Stimulated activated CD8-positive, alpha-beta memory T cell treated with anti-CD3 and anti-CD28 coated beads, Interleukin-15, amount 100 ng/mL, for 24 hours (primary cell): ENCODE measurements at places on chromosomes 2 and 18.

- no peak for DNase-seq
Observed at GRCh38 chr18:36128907-36129299, 237 bp downstream of the SLC39A6 start.

- DNase-seq = no peak
Observed at GRCh38 chr2:44137872-44138551, 30.7 kb upstream of the PPM1B start.

DNA sequence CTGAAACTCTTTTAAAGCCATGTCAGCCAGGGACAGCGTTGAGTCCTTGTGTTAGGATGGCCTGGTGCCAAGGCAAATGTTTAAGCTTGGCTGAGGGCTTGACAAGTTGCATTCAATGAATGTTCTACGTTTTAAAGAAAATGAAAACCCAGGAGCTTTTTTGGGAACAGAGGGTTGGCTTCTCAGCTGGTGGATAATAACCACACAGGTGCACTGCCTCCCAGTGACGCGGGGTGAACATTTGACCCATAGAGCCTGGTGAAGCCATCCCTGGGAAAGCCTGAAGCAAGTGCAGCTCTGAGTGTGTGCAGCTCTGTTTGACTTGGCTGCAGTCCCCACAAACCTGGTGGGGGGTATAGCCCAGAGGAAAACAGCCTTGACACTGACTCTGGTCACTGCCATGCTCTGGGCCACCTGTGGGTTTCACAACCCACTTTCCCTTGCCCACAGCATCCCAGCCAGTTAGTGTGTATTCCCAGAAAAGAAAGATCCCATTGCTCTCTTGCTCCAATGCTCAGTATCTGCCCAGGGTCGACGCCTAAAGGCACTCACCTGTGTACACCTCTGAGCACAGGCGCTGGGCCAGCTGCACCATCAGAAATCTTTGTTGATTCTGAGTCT is 874.9 kb downstream of the RNF144A start:
- no peak for DNase-seq

- DNase-seq = no peak
Observed at GRCh38 chr2:73359915-73360697, 25.5 kb upstream of the ALMS1 start.

DNA sequence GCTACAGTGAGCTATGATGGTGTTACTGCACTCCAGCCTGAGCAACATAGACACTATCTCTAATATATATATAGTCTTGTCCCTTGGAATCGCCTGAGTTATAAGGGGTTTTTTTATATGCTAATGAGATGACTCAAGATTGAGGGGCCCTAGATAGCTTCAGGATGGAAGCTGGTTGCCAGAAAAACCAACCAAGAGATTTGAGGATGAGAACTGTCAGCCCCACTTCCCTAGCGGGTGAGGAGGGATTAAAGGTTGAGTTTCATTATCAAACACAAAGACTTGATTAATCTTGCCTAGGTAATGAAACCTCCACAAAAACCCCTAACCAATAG is 12.6 kb upstream of the GALM start:
- no peak for DNase-seq

GRCh38 chr2:37627710-37628109 is 43.7 kb downstream of the CDC42EP3 start:
- no peak for DNase-seq

DNA sequence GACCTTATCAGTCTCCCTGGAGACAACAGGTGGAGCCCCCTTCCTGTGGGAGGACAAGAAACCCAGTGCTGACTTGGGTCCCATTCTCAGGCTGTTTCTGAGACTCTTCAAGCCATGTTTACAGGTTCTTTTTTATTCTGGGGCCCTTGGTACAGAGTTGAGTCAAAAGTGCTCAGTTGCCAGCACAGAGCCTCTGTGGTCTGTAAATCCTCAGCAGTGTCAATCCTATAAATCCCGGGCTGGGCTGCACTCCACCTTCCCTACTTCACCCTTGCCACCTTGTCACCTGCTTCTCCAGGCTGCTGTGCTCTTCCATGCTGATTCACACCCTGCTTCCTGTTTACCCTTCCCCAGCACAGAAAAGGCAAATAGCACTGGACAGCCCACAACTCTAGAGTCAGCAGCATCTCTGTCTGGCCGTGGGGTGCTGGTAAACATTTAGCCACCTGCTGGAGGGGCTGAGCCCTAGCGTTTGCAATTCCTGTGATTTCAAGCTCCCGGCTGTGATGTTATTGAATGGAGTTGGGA is 74.7 kb downstream of the TNFRSF11A start:
- DNase-seq = no peak

- DNase-seq = no peak
Observed at GRCh38 chr2:61135510-61135909, 26.5 kb upstream of the C2orf74 start.

DNA sequence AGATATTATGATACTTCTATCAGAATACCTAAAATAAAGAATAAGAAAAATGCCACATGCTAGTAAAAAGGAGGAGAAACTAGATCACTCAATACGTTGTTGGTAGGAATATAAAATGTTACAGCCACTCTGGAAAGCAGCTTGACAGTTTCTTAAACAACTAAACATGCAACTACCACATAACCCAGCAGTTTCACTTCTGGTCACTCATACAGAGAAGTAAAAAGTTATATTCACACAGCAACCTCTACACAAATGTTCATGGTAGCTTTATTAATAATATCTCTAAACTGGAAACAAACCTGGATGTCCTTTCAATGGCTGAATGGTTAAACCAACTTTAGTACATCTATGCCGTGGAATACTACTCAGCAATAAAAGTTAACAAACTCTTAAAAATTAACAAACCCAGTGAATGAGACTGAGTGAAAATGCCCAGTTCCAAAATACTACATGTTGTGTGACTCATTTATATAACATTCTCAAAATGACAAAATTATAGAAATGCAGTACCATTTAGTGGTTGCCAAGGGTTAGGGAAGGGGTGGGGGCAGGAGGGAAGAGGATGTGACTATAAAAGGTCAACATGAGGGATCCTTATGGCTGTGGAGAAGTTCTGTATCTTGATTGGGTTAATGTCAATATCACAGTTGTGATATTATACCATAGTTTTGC is 124.1 kb downstream of the MMADHC start:
- DNase-seq = no peak

DNA sequence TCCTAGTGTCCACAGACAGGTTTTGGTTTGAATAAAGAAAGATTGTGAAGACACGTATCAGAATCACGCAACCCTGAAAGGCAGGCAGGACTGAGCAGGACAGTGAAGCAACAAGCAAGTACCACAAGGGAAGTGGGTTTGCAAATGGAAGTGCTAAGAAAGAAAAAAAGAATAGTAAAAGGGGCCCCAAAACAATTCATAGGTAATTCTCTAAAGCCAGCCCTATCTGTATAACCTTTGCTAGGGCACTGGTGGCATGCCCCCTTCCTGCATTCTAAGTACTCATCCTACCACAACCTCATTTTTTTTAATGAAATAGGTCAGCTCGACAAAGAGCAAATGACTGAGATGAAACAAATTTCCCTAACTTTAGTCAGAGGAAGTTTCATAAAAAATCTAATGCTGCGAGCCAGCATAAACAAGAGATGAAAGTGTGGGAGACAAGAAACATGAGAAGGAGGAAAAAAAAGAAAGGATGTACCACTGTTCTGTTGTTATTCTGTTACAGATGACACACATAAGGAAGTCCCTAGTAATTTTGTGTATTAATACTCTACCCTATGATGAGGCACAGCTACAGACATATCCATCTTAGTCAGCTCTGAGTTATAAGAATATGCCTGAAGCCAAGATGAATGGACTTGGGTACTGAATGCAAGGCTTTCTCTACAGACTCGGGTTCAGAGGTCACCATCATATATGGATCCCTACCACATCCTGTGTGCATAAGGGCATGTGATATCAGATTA is 32.2 kb downstream of the IKZF2 start:
- DNase-seq = no peak

GRCh38 chr2:148167241-148167766 is 146.4 kb downstream of the MBD5 start:
- no peak for DNase-seq

DNA sequence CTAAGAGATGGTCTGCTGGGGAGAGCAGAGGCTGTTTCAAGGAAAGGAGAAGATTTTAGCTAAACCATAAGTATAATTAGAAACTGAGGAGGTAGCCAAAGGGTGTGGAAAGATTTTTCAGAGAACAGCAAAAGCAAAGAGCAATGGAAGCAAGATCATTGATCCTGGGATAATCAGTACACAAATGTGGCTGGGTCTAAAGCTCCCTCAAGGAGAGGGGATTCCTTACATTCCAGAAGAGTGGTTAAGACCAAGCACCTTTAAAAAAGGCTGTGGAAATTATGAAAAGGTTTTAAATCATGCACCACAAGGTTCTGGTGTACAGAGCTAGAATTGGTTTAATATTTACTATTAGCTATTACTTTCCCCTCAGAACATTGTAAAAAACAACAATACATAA is 246.0 kb upstream of the UBE2E3 start:
- DNase-seq = no peak

- DNase-seq = no peak
Observed at GRCh38 chr2:120855855-120856405, 120.3 kb downstream of the GLI2 start.

- no peak for DNase-seq
Observed at GRCh38 chr2:154495455-154495868, 203.0 kb upstream of the KCNJ3 start.

GRCh38 chr2:111100087-111100764 is 20.5 kb upstream of the BCL2L11 start:
- no peak for DNase-seq

- no peak for DNase-seq
Observed at GRCh38 chr18:36534154-36534688, 236.7 kb downstream of the FHOD3 start.
